ENCODE measurements at places on chromosomes 1 and 21.

DNA sequence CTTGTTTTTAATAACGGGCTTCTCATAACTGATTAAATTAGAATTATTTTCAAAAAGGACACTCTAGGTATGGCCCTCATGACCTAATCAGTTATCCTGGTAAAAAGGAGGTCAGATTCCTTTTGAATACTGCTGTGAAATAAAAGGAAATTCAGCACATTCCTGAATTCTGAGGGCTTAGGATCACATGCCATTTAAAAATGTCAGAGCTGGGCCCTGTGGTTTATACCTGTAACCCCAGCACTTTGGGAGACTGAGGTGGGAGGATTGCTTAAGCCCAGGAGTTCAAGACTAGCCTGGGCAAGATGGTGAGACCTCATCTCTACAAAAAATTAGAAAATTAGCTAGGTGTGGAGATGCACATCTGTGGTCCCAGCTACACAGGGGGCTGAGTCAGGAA lies 18.0 kb upstream of the RABGGTB start:
- peak; percentile 39 for DNase-seq

DNA sequence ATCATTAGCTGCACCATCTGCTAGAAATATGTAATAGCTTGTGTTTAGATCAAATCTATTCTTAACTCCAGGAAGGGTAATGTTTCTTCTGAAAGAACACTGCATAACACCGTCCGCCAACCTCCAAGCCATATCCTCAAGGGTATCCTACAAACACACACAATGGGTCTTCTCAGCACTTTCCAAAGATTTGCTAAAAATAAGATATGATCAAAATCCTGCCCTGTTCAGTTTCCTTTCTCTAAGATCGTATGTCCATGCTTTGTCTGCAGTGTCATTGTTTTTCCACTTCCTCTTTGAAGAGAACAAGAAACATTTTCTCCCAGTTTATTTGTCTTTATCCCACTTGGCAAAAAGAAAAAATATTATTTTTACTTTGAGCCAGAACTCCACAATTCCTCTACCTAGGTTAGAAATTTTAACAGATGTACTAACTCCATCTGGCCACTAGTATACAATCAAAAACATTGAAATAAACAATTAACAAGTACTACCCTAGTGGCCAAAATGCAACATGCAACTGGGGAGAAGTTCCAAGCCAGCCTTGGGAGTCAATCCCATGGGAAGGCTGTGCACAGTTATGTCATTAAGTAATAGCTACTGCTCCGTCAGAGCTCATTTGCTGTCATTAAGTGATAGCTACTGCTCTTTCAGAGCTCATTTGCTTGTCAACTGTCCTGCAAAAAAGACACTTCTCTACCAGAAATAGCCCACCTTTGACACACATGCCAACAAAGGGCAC lies 37.8 kb downstream of the FRRS1 start:
- DNase-seq = peak; percentile 23

DNA sequence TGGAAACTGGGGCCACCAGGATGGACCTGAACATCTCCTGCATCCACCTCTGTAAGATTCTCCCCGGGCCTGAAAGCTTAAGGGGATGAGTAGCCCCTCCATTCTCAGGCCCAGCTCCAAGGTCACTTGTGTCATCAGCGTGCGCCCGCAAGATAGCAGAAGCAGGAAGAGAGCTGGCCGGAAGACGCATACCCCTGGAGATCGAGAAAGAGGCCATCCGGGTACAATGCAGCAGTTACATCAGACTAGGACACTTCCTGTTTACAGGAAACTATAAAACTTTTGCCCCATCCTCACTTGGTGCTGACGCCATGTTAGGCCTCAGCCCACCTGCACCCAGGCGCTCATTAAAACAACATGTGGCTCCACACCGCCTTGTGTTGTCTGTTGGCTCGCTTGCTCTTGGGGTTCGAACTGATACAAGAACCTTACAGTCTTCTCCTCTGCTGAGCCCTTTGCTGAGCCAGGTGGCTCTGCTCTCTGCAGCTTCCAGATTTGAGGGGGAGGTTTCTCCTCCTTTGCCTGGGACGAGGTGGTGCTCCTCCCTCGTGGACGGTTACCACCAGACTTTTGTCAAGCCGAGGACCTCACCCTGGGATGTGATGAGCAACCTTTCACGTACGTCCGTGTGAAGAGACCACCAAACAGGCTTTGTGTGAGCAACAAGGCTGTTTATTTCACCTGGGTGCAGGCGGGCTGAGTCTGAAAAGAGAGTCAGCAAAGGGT lies 277.5 kb upstream of the C1orf174 start:
- no peak for DNase-seq

DNA sequence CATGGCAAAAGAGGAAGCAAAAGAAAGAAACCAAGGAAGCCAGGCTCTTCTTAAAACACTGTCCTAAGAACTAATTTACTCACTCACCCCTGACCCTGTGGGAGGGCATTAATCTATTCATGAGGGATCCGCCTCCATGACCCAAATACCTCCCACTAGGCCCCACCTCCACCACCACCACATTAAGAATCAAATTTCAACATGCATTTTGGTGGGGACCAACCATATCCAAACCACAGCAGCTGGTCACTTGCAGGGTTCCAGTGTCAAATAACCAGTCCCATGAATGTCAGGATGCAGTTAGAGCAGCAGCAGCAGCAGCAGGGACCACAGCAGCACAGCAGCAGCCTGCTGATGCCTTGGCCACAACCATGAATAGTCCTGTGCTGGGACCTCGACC lies 83.8 kb downstream of the ZC3H11B start:
- no peak for DNase-seq
